T-helper 1 cell (primary cell): ENCODE measurements at places on chromosomes 7 and 10.

DNA sequence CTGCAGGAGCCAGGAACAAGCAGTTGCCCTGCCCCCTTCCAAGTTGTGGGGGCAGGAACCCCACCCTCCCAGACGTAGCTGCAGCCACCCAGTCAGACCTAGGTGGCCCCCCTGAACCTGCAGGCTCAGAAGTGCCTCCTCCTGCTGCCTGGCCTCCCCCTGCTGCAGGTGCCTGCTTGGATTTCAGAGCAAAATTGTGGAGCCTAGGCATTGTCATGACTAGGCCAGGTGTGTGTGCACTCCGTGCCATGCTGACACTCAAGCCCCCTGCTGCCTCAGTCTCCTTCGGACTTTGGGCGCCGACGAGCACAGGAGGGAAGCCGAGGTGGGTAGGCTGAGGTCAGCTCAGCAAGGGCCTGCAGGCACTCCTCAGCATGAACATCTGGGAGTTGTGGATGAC, 733.9 kb upstream of the ZWINT start:
- DNase-seq = no peak

DNA sequence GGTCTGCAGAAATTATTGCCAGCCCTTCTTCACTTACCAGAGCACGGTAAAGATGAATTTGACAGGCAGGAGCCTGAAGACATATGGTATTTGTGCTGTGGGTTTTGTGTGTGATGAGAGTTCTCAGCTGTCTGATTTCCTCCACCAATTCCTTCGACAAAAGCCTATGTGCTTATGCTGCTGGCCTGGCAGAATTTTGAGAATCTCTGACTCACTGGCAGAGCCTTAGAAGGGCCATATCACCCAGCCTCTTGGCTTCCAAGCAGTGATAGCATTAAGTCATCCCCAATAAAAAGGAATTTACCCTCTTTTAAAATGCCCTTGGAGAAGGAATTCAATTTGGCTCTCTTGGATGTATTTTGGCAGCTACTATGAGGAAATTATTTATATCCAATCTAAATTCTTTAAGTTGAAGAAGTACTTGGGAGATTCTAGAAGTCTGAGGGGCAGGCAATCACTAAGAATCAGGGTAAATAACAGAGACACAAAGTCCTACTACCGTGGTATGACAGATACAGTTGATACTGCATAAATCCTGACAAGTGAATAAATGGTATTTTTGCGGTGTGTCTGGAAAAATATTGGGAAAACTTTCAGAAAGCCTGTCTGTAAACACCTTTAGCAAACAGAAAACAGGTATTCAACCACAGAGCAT, 68.6 kb upstream of the EFCAB10 start:
- no peak for DNase-seq

DNA sequence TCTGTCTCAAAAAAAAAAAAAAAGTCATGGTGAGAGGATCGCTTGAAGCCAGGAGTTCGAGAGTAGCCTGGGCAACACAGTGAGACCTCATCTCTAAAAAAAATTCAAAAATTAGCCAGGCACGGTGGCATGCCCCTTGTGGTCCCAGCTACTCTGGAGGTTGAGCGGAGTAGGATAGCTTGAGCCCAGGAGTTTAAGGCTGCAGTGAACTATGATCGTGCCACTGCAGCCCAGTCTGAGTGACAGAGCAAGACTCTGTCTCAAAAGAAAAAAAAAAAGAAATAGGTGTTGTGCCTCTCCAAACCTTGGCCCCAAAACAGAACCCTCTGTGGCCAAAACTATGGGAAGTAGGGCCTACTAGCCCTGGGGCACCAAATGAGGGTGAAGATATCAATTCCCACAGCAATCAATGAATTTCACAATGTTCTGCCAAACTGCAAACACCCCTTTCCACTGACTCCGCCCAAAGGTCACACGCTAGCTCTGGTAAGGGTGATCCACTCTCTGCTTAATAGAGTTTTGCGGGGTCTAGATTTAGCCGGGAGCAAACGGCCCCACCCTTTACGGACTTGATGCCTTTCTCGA, 16.9 kb downstream of the SSC4D start:
- no peak for DNase-seq

DNA sequence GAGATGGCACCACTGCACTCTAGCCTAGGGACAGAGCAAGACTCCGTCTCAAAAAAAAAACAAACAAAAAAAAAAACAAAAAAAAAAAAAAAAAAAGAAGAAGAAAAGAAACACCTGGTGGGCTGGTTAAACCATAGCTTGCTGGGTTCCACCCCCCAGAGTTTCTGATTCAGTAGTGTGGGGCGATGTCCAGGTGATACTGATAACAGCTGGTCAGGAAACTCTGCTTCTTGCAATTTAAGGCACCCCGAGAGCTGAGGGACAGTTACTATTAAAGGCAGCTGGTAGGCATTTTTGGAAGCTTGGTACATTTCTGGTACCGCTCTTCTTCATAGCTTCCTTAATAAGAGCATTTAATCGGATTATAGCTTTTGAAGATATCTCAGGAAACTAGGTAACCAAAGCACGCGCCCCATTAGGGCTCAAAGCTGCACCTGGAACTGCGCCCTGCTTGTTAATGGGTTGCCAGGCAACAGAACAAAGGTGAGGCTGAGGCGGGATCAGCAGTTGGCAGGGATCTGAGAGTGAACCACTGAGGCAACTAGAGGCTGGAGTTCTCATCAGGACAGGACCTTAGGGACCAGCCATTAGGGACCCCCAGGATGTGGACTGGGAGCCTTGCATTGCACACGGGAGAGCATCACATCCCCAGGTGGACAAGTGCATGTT, 6.5 kb upstream of the SDK1 start:
- DNase-seq = no peak

DNA sequence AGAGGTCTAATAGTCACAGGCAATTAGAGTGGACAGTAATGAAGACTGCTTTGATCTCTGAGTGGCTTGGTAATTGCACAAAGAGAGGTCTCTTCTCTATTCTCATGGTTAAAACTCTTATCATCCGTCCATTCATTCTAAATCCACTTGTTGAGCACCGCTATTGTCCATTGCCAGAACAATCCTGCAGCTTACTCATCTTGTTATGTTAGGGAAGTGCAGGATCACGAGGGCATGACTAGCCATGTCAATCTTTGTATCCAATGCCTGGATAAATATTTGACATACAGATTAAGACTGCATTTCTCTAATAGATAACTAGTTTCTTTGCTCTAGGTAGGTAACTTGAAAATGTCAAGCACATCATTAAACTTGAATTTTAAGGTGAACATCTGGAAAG, 14.9 kb downstream of the SFTPD start:
- no peak for DNase-seq

DNA sequence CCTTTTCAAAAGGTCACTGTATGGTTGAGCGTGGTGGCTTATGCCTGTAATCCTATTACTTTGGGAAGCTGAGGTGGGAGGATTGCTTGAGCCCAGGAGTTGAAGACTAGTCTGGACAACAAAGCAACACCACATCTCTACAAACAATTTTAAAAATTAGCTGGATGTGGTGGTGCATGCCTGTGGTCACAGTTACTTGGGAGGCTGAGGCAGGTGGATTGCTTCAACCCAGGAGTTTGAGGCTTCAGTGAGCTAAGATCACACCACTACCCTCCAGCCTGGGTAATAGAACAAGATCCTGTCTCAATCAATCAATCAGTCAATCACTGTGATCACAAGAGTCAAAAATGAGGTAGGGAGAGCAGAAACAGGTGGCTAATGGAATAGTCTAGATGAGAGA, 97.0 kb downstream of the SUGCT start:
- no peak for DNase-seq

- DNase-seq = no peak
These were observed 560.8 kb downstream of the POM121L12 start for GRCh38 chr7:53596230-53596629.

GRCh38 chr10:75191821-75192568, 18.6 kb upstream of the VDAC2 start:
- no peak for DNase-seq

- no peak for DNase-seq
These were observed 190.2 kb downstream of the SORCS3 start for GRCh38 chr10:104831272-104831671.

- no peak for DNase-seq
These were observed 1.5 kb upstream of the GHITM start for GRCh38 chr10:84137811-84138210.

GRCh38 chr7:137597856-137598255, 248.9 kb downstream of the DGKI start:
- DNase-seq = no peak

- no peak for DNase-seq
These were observed 103.0 kb upstream of the ANKRD1 start for GRCh38 chr10:91023700-91024398.

DNA sequence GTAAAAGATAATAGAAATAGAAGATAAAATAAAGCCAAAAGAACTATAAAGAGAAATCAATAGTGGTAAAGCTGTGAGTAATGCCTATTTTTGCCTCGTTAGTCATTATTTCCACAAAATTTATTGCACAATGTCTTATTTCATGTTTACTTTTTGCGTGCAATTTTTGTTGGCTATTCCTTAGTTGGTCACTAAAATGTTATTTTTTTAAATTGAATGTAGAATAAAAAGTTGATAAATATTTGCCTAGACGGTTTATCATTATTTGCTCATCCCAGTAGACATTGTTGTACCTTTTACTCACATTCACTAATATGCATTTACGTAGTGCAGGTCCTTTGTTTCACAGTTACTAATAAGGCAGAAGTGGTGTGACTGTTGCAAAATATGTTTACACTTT, 227.8 kb upstream of the BMPER start:
- DNase-seq = no peak

DNA sequence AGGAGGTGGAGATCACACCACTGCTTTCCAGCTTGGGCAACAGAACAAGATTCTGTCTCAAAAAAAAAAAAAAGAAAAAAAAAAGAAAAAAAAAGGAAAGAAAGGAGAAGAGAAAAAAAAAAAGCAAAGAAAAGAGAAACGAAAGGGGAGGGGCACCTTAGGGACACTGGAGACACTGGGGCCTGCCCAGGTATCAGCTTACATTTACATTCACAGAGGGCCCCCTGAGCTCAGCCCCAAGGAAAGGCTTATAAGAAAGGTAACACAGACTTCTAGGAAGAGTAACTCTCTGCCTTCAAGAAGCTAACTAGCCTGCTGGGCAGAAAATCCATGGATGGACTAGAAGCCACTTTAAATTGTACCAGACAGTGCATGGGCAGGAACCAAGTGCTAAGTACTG, 108.8 kb downstream of the NPY start:
- DNase-seq = no peak

- no peak for DNase-seq
These were observed 152.4 kb downstream of the NSUN6 start for GRCh38 chr10:18498998-18499397.

DNA sequence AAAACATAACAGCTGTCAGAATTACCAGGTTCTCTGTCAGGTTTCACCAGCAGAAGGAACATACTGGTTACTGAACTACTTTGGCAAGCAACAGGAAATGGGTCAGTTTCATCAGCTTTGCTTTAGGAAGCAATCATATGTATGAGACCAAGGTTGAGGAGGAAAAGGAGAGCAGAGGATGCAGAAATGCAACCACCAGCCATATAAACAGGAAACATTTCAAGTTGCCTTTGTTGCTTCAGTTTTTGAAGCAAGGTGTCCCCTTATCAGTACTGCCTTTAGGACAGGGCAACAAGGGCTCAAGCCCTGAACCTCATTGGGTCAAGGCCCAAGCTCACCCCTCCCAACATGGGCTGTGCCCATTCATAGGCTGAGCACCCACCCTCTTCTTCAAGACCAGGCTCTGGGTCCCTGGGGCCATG, 10.2 kb downstream of the HIPK2 start:
- DNase-seq = no peak
